ENCODE measurements at places on chromosomes 1 and 21.

- no peak for DNase-seq
These were observed 42.3 kb downstream of the ZNHIT6 start for GRCh38 chr1:85665932-85666331.

GRCh38 chr1:2134266-2134620 is 60.3 kb downstream of the FAAP20 start:
- no peak for DNase-seq

GRCh38 chr1:173012126-173012525 is 38.6 kb downstream of the TNFSF18 start:
- no peak for DNase-seq

GRCh38 chr1:86218859-86219258 is 62.3 kb upstream of the COL24A1 start:
- no peak for DNase-seq

DNA sequence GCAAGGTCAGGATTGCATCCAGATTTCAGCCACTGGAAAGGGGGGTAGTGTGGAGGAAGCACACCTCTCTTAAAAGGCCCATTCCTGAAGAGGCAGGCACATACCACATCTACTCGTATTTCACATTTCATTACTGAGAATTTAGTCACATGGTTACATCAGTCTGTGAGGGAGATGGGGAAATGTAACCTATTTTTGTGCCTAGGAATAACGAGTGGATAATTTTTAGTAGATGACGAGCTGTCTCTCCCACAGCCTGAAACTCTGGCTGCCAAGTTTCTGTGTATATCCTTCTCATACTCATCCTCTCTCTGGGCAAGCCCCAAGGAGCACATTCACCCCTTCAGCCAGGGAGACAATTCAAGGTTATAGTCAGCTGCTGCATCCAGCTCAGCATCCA is 10.3 kb upstream of the C21orf91 start:
- DNase-seq: no peak

GRCh38 chr1:172960019-172960418 is 90.7 kb downstream of the TNFSF18 start:
- DNase-seq: no peak
